ENCODE measurements at places on chromosomes 3 and 15.

DNA sequence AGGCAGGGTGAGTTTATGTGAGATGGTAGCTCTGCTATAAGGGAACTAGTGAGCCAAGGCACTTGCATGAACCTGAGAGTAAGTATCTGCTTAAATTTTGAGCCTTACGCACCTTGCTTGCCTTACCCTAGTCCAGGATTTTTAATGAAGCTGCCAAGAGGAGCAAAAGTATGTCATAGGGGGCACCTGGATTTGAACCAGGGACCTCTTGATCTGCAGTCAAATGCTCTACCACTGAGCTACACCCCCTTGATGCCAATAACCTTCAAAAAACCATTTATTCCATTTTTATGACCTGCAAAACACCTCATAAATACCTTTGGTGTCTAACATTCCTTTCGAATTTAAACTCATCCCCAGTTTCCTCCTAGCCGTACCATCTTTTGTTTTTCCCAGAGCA is 88.3 kb upstream of the ACP3 start:
- no peak for DNase-seq

DNA sequence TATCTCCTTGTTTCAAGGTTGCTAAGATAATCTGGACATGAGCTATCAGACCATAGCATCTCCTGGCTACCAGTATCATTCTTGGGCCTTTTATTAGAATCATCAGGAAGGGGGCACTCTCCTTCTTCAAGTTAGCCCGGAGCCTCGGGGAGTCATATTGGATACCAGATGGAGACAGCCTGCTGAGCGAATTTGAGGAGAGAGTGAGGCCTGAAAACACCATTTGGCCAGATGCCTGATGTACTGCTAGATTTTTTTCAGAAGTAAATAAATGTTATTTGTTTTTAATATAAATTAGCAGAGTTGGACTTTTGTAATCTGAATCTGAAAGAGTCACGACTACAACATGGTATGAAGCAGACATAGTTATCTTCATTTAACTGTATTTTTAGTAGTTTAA is 848.6 kb downstream of the IGSF11 start:
- DNase-seq: no peak

DNA sequence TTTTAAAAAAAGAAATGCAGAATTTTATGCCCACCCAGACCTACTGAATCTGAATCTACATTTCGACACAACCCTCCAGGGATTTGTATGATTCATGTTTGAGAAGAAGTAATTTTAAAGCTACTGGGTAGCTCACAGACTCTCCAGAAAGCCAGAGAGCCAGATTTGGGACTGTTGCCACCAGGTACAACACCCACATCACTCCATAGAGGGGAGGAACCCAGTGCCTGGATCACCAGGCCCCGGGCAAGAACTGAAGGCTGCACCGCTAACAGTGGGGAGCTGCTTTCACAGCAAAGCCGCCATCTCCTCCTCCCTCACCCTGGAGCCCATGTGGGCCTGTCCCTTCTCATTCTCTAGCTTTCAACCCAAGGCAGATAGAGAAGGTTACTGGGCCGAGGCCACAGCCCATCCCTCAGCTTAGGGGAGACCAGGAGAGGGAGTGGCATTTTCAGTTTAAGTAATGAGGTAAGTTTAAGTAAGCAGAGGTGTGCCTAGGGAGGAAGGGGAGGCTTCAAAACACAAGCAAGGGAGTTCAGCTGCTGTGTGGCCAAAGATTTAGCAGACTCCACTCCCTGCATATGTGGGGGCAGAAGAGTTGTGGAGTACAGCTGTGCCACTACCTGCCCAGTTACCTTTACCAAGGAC is 109.8 kb downstream of the IL12A start:
- DNase-seq: no peak

- DNase-seq: no peak
Measured at GRCh38 chr3:44013967-44014366, 227.7 kb upstream of the TOPAZ1 start.

- DNase-seq: no peak
Measured at GRCh38 chr15:36330598-36330997, 248.8 kb upstream of the CDIN1 start.

- DNase-seq: no peak
Measured at GRCh38 chr15:51702710-51703109, 21.4 kb downstream of the SCG3 start.

DNA sequence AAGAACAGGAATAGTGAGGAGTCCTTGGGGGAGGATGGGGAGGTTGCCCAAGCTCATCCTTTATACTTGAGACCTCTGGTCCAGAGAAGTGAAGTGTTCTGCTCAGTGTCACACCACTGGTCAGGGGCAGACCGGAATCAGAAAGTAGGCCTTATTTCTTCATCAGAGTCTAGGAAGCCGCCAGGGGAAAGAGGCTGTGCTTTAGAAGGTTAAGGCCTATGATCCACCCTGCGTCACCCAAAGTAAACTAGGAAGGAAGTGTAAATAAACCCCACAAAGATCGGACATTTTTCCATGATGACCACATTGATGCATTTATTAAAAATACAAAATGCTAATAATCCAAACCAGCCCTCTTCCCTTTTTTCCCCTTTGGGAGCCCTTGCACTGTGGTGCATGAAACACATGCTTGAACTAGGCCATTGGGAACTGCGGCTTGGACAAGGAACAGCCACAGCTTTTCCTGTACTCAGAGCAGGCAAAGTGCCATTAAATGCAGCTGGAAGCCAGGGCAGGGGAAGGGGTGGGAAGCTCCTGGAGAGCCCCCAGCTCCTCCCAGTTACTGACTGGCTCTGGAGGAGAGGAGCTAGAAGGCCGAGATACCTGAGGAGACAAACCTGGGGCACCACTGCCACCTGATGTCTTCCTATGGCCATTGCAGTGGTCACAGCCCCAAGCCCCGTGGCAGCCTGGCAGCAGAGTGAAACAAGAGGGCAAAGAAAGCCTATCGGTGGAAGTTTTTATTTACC is 37.0 kb downstream of the CDC25A start:
- DNase-seq: peak; percentile 73

- DNase-seq: no peak
Measured at GRCh38 chr15:98884894-98885293, 122.7 kb downstream of the PGPEP1L start.

- no peak for DNase-seq
Measured at GRCh38 chr3:153330901-153331300, 168.9 kb downstream of the RAP2B start.

- no peak for DNase-seq
Measured at GRCh38 chr3:18546632-18547031, 121.5 kb upstream of the SATB1 start.

DNA sequence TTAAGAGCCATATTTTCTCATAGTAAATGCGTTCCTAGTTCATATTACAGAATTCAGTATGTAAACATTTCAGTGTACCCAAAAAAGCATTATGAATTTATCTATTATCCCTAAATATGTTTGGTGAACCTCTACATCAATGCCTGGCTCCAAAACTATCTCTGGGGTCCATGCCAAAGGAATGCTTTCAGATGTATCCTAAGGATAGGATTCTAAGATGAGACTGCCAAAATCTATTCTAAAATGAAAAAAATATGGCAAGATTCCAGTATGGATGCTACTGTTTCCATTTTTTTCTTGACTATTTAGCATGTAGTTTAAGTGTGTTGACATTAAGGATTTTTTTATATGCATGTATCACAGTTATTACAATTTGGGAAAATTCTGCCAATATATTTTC is 18.8 kb downstream of the EIF5A2 start:
- DNase-seq: no peak

- DNase-seq: no peak
Measured at GRCh38 chr15:38069511-38070011, 135.1 kb downstream of the TMCO5A start.

GRCh38 chr3:18369551-18370185 is 55.5 kb downstream of the SATB1 start:
- DNase-seq: peak; percentile 18

DNA sequence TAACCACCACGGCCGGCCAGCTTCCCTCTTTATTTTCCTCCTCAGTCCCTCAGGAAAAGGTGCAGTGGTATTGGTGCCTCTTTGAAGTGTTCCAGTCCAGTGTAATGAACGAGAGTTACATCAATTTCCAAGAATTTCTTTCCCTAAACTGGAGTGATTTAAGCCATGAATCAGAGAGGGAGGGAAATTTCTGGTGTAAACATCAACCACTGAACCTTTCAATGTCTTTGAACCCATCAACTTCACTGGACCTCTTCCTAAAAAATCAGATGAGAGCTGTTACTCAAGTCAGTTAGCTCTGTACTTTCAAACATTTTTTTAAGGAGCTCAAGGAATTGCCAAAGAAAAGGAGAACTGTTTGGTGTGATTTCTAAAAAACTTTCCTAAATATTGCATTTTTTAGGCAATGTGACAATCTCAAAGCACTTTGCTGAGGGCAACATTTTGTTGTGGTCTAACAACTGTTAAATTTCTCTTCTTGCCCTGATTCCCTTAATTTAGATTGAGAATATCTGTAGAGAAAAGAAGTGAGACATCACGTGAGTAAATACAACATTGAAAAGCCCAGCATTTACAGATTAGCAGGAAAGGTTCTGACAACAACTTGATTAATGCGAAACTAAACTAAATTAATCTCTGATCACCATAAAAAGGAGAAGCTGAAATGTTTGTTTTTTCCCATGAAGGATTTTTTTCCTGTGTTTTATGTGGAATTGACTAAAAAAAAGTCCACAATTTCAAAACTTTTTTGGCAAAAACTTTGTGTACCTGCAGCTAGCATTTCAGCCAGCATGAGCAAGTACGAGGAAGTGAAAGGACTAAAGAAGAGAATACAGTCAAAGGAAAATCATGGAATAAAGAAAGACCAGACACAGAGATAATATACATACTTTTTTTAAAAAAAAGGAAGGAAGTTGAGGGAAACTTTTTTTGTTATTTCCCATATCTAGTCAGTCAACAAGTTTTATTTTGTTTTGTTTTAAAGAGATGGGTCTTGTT is 9.1 kb upstream of the DAZL start:
- DNase-seq: no peak

GRCh38 chr3:23999012-23999641 is 54.0 kb downstream of the NR1D2 start:
- DNase-seq: no peak

DNA sequence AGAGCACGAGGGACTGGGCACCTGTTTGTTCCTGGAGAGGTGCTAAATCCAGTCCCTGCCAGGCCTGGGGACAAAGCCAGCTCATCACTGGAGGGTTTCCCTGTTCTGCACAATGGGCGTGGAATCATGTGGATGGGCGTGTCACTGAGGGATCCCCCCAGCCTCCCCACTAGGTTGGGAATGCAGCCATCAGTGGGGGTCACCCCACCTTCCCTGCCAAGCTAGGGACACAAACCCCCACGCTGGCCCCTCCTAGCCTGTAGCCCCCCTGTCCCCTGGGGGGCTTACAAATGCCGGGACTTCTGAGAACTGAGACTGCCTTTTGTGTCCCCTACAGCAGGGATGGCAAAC is 61.9 kb downstream of the NSMCE3 start:
- no peak for DNase-seq
